ENCODE measurements at places on chromosomes 16 and 17.
A peak's percentile ranks its signal among the peaks of the same experiment; 100 is the strongest.

DNA sequence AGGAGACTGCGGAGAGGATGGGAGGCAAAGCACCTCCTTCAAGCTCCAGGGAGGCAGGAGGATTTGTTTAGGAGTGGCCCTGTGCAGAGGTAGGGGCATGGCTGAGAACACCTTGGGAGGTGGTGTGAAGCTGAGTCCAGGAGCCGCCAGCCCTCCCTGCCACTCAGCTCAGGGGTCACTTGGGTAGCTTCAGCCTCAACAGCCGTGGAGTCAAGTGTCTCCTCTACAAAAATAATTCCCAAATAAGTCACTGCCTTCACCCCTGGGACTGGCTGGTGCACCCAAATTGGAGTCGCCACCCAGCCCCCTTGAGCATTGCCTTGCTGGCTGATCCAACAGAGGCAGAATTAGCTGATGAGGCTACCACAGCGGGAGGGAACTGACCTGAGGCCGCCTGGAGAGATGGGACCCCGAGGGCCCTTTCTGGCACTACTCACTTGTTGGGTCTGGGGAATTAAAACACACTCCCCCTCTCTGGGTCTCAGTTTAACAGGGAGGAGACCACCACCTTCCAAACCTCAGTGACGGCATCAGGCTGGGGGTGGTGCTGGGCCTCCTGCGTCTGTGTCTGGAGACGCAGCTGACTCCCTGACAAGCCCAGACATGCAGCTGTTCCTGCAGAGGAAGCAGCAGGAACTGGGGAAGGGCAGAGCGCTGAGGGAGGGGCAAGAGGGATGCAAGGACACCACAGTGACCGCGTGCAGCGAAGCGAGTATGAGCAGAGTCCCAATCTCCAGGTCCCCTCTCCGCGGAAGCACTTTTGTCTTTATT is 87.9 kb upstream of the TOB1 start:
- DNase-seq = peak; percentile 76

DNA sequence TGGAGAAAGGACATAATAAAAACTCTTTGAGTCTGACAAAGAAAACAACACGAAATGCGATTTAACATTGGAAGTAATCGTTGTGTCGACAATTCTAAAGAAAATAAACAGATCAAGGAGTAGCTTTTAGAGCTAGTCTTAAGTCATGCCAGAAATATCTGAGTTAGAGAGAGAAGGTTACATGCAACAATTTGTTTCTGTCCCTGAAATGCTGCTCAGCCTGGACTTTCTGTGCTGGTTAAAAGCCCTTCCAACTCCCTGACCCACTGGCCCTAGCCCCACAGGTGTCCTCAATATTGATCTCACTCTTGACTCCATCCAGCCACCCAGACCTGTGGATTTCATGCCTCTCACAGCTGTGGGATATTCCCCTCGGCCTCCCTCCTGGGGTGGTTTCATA is 33.2 kb upstream of the TEX2 start:
- DNase-seq = no peak

DNA sequence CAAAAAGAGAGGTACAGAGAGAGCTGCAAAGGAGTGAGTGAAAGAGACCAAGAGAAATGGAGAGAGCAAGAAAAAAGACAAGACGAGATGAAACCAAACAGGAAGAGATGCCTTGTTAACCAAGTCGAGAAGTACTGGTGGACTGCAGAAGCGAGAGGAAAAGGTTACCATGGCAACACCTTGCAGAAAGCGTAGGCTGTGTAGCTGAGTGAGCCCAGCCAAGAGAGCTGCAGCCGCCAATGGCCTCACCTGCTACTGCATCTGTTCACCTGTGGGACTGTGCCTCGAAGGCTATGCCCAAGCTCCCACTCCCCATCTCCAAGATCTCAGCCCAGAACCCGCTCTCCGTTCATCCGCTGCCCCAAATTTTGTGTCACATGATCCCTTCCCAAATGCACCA is 161.3 kb downstream of the SLC39A11 start:
- no peak for DNase-seq

DNA sequence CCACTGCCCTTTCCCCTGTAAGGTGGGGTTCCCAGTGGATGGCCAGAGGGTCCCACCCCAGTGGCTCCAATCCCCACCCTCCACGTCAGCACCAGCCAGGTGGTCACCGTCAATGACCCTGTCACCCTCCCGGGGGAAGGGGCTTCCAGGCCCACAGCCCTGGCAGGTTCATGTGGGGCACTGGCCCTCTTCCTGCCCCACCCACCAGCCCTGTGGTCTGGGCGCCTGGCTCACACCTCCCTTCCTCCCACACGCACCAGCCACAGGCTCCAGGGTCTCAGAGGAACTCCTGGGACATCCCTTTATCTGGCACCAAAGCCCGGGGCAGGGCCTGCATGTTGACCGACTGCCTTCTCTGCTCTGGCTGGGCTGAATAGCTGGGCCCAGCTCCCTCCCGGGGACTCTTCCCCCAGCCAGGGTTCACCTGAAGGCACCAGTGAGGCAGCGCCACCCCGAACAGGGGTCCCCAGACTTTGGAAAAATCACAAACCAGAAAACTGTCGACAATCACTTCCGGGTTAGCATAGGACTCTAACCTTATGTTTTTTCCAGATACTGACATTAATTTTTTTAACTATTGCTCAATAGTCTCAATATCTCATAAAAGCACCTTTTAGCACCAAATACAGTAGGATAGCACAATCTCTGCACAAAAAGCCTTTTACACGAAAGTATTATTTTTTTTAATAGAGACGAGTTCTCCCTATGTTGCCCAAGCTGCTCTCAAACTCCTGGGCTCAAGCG is 21.9 kb upstream of the ZC3H18 start:
- DNase-seq = no peak

GRCh38 chr16:4388271-4389021 is 16.8 kb downstream of the VASN start:
- DNase-seq = no peak

Measured in NCI-H2081 (cell line).